Stimulated activated CD4-positive, alpha-beta T cell treated with anti-CD3 and anti-CD28 coated beads, Interleukin-1b, Interleukin-23, amount 100 ng/mL, for 1 hour (primary cell): ENCODE measurements at places on chromosomes 4 and X.

GRCh38 chr4:84875636-84876371 lies 90.7 kb downstream of the WDFY3 start:
- DNase-seq: no peak

GRCh38 chrX:73963682-73964081 lies 340.3 kb upstream of the ZCCHC13 start:
- no peak for DNase-seq

DNA sequence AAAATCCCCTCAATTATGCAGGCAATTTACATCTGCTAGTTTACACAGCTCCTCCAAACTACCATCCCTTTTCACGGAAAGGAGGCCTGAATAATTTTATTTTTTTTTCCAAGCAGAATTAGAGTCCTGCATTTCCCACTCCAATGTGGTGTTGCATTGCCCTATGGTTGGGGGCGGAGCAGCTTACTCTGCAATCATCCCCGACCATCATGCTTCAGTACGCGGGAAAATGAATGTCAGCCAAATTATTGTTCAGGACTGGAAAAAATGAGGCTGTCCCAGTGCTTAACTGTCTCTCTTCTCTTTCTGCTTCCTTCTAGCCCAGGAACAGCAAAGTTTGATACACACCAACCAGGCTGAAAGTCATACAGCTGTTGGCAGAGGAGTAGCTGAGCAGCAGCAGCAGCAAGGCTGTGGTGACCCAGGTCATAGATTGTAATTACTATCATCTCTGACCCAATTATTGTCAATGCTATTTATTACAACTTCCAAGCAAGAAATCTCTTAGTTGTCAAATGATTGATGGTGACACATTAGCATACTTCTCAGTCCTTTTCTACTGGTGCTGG lies 28.3 kb downstream of the MMRN1 start:
- no peak for DNase-seq

GRCh38 chrX:133881007-133881406 lies 104.4 kb downstream of the GPC3 start:
- DNase-seq: no peak

GRCh38 chr4:31467781-31468180 lies 747.6 kb downstream of the PCDH7 start:
- no peak for DNase-seq

DNA sequence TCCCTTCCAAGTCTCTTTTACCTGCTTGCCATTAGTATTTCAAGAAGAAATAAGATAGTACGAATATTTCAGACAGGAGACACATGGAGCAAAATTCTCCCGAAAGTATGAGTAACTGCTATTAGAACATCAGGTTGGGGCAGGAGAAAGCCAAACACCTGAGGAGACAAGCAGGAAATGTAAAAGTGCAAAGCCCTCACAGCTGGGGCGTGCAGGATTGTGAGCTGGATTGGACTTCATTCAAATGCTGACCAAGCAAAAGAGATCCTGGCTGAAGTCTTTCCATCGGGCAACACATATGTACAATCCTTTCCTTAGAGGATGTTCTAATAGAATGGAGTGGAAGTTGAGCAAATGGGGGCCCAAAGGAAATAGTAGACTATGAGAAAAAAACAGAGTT lies 76.8 kb downstream of the DTHD1 start:
- DNase-seq: no peak

DNA sequence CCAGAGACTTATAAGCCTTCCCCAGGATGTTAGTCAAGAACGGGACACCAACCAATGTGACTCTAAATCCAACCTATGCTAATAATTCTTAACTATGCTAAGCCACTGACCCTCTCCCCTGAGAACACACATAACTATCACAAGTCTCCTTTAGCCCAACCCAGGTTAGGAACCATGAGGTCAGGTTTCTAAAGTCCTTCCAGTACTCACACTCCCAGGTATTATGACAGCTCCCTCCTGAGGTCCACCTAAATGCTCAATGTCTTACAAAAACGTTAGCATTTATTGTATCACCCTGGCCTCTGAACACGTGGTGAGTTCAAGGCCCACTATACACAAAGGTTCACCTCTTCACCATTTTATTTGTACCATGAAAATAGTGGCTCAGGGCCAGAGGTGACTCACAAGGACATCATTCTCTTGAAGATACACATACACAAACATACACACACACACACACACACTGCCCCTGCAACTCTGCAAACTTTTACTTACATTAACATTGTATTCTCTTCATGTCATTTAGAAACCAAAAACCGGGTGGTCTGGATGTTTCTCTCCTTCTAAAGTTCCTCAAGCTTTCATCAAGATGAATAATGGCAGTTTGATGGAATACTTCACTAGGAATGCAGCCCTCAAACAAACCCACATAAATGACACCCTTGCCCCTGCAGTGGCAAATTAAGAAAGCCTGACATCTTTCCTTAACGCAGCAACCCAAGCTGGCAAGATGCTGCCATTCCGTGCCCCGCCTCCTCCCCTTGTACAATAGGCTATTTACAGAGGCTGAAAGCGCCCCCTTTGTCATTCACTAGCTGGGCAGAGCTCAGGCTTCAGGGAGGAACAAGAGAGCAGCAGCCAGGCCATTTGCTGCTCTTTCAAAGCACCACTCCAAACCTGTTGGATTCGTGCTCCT lies 17.7 kb downstream of the ACSL1 start:
- DNase-seq: no peak

DNA sequence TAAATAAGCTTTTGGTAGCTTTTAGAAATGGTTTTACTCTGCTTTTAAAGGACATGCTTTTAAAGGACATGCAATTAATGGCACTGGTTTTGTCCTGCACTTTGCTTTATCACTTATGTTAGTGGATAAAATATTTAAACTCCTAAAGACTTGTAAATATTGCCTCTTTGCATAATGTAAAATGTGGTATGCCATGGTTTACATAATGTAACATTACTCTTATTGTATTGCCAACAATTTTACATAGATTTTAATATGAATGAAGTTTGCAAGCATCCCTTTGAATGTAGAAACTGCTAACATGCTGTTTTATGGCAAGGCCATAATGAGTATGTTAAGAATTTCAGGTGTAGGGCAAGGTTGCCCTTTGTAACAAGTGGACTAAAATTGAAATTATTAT lies 118.4 kb downstream of the CHIC1 start:
- no peak for DNase-seq

GRCh38 chrX:75673468-75673867 lies 111.6 kb downstream of the MAGEE2 start:
- no peak for DNase-seq

DNA sequence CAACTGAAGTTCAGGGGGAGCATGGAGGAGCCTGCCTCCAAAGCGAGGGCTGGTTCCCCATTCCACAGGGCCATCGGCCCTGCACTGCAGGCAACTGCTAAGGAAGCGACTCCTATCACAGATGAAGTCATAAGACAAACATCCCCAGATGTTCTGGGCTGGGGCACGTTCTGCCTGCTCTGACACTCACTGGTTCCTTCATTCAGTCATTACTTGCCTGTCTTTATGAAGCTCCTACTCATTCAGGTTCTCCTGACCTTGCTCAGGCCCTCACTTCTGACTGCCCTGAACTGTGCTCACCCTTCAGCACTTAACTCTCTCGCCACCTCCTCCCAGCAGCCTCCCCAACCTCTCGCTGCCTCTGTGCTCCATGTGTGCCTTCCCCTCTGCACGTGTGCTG lies 2.5 kb upstream of the SLC2A9 start:
- no peak for DNase-seq

DNA sequence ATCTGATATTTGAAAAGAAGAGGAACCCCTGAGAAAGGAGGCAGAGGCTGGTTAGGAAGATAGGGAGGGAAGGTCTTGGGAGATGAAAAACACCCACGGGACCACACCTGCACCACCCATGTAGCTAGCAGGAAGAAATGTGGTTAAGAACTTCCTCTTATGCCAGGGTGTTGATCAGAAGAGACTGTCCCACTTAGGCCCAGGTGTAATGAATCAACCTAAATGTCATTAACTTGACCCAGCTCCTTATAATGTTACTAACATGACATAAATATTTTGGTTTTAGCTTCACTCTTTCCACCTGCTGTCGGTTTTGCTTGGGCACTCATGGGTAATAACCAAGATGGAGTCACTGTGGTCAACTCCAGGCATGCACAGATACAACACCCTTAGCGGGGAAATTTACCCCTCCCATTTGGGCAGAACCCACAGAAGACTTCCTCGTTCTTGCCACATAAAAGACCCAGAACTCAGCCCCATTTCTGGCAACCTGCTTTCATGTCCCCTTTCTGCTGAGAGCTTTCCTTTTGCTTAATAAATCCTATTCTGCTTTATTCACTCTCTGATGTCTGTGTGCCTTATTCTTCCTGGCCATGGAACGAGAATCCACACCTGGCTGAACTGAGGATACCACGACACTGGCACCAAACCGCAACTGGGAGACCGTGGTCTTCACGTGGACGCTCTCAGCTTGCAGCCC lies 46.8 kb downstream of the ZNF141 start:
- no peak for DNase-seq

- no peak for DNase-seq
Measured at GRCh38 chrX:38271154-38271716, 50.6 kb upstream of the SRPX start.

DNA sequence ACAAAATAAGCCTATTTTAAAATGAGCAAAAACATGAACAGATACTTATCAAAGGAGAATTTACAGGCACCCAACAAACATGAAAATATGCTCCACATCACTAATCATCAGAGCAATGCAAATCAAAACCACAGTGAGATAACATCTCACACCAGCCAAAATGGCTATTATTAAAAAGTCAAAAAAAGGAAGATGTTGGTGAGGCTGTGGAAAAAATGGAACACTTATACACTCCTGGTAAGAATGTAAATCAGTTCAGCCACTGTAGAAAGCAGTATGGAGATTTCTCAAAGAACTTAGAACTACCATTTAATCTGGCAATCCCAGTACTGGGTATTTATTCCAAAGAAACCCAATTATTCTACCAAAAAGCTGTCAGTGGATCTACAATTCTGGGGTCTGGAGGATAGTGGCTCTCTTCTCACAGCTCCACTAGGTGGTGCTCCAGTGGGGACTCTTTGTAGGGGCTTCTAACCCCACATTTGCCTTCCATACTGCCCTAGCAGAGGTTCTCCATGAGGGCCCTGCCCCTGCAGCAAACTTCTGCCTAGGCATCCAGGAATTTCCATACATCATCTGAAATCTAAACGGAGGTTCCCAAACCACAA lies 9.1 kb upstream of the ZNF732 start:
- no peak for DNase-seq

DNA sequence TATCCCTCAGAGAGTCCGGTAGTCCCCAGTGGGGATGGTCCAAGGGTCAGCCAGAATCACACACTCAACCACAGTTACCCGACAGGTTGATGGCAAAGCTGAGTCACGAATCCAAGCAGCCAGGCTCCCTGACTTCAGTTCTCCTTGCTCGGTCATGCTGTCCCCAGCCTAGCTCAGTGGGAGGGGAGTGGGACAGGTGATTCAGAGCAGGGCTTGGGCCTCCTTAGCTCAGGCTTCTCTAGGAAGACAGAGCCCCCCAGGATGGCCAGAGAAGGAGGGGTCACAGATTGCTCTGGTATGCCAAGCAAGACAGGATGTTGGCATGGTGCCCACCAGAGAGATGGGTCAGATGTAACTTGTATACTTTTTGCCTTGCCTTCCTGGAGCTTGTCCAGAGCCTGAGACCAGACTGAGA lies 66.5 kb downstream of the EFNB1 start:
- DNase-seq: no peak

GRCh38 chr4:121392426-121393086 lies 11.7 kb upstream of the QRFPR start:
- DNase-seq: no peak

DNA sequence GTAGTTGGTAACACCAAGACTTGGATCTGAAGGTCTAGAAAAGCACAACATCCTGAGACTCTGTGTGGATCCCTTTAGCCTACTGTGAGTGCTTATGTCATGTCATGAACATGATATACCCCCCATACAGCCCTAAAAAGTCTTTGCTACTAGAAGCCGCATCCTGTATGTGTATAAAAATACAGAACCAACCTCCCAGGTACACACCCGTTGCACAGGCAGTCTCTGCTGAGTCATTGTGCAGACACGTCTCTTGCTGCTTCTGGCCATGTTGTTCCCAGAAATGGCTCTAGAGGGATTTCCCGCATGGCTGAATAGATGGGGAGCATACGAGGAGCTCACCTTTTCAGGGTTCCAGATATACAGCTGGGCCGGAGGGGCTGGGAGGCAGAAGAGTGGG lies 93.3 kb downstream of the MAMLD1 start:
- no peak for DNase-seq

DNA sequence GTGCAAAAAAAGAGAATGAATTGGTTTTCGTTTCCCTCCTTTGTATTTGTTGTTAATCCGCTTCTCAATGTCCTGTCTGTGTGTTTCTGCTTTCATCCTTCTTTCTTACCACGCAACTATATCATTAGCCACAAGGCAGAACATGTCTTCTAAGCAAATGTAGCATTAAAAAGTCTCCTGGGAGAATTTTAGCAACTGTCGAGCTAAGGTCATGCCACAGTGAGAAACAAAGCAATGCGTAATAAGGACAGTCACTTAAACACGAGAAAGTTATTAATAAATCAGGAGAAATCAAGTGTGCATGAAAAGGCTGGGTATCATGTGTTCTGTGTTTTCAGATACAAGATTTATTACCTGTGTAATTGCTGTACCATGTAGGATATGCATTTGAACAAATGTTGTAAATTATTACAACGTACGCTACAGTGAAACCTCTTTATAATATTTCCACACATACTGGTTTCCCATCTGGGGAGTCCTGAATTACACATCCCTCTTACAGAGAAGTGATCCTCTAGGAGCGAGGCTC lies 890.8 kb downstream of the TRIML1 start:
- DNase-seq: no peak

DNA sequence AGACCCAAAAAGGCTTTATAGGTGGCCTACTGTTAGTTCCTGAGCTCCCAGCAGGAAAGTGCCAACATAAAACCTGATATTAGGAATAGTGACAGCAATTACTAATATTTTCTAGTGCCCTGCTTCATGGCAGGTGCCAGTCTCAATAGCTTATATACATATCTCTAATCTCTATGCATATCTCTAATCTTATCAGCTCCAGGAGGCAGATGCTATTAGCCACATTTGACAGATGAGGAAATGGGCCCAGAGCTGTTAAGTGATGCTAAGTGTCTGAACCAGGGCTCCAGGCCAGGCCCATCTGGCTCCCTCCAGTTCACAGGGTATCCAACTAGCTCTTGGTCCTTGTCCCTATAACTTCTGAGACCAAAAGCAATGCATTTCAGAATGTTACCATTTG lies 142.5 kb downstream of the CHIC2 start:
- no peak for DNase-seq

GRCh38 chr4:27198246-27198645 lies 337.6 kb downstream of the STIM2 start:
- no peak for DNase-seq
